ENCODE measurements at places on chromosomes 5 and 9. TPM values are rescaled to one million over a fixed set of nuclear protein-coding genes. Genes with fewer than 3 reads are reported as not detected.

DNA sequence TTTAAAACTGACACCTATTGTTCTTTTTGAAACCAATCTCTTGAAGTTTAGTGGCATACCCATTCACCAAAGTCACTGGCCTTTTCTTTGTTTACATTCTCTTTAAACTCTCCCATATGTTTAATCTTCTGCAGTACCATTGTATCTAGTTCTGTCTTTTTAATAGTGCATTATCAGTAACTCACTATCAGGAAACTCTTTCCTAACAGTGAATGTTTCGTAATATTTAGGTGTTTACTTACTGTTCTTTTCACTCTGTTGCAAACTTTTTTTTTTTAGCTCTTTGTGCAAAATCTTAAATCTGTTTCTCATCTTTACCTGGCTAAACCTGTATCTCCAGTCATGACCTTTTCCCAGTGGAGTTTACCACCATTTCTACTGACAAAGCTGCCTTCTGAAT, 17.2 kb downstream of the SMAD5 start:
- no peak overlapping the region for H3K27ac ChIP-seq
- DNase-seq, result no peak
- no peaks in the 10 kb centered on the region for H3K27me3 ChIP-seq
- no peaks in the 10 kb centered on the region for H3K36me3 ChIP-seq
- no peaks in the 10 kb centered on the region for H3K4me1 ChIP-seq

Gene TMEM215
- total RNA-seq, result not detected

DNA sequence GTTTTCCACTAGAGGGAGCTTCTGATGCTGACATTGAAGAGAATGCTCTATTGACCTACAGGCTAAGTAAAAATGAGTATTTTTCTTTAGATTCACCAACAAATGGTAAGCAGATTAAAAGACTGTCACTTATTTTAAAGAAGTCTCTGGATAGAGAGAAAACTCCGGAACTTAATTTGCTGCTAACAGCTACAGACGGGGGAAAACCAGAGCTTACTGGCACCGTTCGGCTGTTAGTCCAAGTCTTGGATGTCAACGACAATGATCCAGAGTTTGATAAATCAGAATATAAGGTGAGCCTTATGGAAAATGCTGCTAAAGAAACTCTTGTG, 764 bp downstream of the PCDHA11 start:
- H3K27ac ChIP-seq, result no peak overlapping the region

DNA sequence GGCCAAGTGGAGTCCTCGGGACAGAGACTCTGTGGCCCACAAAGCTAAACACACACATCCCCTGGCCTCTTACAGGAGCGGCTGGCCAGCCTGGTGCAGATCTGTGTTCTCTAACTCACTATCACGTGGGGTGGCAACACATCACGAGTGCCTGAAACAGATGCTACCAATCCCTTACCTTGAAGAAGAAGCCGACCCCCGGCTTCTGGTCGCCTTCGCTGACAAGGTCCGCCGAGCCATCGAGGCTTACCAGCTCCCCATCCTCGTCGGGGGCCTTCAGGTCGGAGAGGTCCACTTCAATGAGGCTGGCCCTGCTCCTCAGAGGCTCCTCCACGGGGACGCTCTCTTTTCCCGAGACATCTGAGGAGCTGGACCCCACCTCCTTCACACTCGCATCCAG, 86.7 kb downstream of the CAMSAP1 start:
- H3K27me3 ChIP-seq, result no peaks in the 10 kb centered on the region
- H3K4me3 ChIP-seq, result no peak overlapping the region
- H3K27ac ChIP-seq, result no peak overlapping the region
- no peak for DNase-seq
- peaks cover 17% of the 10 kb centered on the region for H3K36me3 ChIP-seq
- H3K4me1 ChIP-seq, result no peaks in the 10 kb centered on the region

- H3K27ac ChIP-seq, result no peak overlapping the region
- no peak for DNase-seq
- H3K36me3 ChIP-seq, result peaks cover 7% of the 10 kb centered on the region
- H3K4me1 ChIP-seq, result no peaks in the 10 kb centered on the region
- H3K4me3 ChIP-seq, result no peak overlapping the region
These were observed 8.2 kb downstream of the BNIP1 start for GRCh38 chr5:173152547-173152946.

Data from colonic mucosa (tissue), 4 donors.